ENCODE measurements at places on chromosomes 12 and 14.

GRCh38 chr12:56202366-56202765 is 13.1 kb upstream of the SMARCC2 start:
- DNase-seq = no peak

- DNase-seq = no peak
Measured at GRCh38 chr12:93670104-93670503, 7.1 kb upstream of the CRADD start.

GRCh38 chr12:115998119-115998633 is 279.3 kb downstream of the MED13L start:
- DNase-seq = no peak

GRCh38 chr14:30299915-30300314 is 259.0 kb upstream of the G2E3 start:
- DNase-seq = peak; percentile 20

- DNase-seq = no peak
Measured at GRCh38 chr12:98456576-98457573, 58.5 kb upstream of the TMPO start.

DNA sequence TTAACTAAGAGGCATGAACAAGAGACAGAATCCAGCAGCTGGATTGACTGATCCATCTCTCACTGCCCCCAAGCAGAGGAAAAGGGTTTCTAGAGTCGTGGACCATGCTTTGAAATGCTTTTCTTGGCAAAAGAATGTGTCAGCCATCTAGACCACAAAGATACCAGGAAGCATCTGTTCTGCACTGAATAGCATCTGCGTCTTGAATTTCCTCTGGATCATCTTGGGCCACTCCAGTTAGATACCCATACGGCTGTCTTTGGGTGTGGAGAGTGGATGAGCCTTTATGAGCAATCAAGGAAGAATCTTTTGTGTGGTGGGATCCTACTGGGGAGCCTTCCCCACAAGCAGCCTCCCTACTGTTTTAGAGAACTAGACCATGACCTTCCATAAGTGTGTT is 16.0 kb upstream of the RFX4 start:
- no peak for DNase-seq

Data from NCI-H226 (cell line).